Right ventricle myocardium inferior (tissue), 1 donor: ENCODE measurements at places on chromosomes 4 and X.

DNA sequence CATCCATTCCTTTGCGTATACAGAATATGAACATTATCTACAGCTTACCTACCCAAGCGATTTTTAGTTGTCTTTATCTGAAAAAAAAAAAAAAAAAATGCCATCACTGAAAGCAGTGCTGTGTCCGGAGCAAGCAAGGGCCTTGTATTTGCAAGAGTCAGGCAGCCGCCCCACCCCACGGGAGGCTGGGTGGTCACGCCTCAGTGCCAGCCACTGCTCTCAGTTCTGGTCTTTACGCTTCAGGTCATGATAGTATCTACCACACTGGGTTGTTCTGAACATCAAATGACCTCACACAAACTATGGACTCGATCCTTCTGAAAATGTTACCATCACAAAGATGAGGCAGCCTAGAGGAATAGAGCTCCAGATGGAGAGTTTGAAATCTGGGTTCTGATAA, 62.7 kb upstream of the HELT start:
- DNase-seq = no peak

DNA sequence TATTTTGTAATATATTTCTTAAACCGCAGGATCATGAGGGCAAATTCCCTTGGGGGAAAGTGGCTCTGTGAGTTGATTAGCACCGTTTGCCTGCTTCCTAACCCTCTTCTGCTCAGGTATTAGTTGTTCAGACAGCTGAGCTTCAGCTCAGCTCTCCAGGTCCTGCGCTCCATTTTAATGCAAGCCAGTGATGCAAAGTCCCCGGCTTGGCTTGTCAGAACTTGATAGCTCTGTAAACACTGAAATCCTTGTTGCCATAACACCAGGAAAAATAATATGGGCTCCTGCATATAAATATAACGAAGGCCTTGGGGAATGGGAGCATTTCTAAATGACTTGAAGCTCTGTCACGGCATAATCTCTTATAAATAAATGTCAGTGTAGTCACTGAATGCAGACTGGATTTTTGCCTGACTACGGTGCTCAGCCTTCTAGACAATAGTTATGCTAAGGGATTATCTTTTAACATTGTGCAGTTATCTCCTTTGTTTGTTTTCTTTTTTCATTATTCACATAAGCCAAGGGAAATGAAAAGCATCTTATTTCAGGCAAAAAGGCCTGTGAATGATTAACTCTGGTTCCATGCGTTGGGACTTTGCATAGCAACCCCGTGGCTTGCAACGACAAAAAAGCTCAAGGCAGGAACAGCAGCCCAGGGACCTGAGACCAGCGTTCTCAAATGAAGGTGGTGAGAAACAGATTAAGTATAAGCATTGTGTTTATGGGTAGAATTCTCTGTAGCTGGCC, 253.2 kb downstream of the SPRY1 start:
- no peak for DNase-seq

DNA sequence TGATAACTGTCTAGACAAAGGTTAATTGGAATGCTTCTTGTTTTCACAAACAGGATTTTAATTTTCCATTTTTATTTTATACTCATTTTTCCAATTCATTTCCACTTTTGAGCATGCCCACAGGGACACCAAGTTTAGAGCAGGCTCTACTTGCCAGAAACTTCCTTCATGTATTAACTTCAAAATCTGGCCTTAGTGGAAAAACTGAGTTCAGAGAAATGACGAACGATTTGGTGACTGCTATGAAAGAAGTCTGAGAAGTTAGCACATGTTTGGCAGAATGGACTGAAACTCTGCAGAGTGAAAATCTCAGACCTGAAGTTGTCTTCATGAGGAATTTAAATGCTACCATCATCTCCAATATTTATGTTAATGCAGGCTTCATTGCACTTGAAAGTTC, 214.1 kb downstream of the THOC2 start:
- DNase-seq = no peak

- DNase-seq = no peak
Measured at GRCh38 chr4:101970547-101971155, 180.1 kb downstream of the BANK1 start.
